Activated naive CD4-positive, alpha-beta T cell treated with anti-CD3 and anti-CD28 coated beads, Interleukin-2, amount 50 U/mL, for 72 hours (primary cell): ENCODE measurements at places on chromosomes 6 and 20. TPM values are rescaled to one million over a fixed set of nuclear protein-coding genes. Genes with fewer than 3 reads are reported as not detected.

The RAET1G gene
- total RNA-seq = not detected

The ALDH5A1 gene
- 10.5 TPM for total RNA-seq

The GLYATL3 gene
- total RNA-seq = not detected

The NOX3 gene
- not detected for total RNA-seq

The KIF25 gene
- not detected for total RNA-seq

The R3HDML gene
- total RNA-seq = not detected

The SLC44A4 gene
- not detected for total RNA-seq

The NKAIN2 gene
- total RNA-seq = not detected

The PSMB8 gene
- 353 TPM for total RNA-seq

The CST4 gene
- not detected for total RNA-seq

The SPATS1 gene
- total RNA-seq = not detected

The ACTL10 gene
- total RNA-seq = 1.2 TPM

The TPBG gene
- 0.10 TPM for total RNA-seq

The ASIP gene
- total RNA-seq = not detected

The OPRL1 gene
- total RNA-seq = 1.2 TPM

The CD164 gene
- total RNA-seq = 186 TPM

The VSTM2L gene
- total RNA-seq = 0.30 TPM

The TCP11 gene
- total RNA-seq = not detected

The SIRPA gene
- total RNA-seq = not detected
